SK-N-DZ (cell line): ENCODE measurements at places on chromosomes 6 and 20.
A peak's percentile ranks its signal among the peaks of the same experiment; 100 is the strongest.

- DNase-seq, result peak; percentile 81
These were observed at the start of gene PRSS35 for GRCh38 chr6:83511901-83512681. Gene PRSS35, plus strand, starts transcription at chr6:83512534. Its CDS starts 10,908 bp downstream, at chr6:83523442.

DNA sequence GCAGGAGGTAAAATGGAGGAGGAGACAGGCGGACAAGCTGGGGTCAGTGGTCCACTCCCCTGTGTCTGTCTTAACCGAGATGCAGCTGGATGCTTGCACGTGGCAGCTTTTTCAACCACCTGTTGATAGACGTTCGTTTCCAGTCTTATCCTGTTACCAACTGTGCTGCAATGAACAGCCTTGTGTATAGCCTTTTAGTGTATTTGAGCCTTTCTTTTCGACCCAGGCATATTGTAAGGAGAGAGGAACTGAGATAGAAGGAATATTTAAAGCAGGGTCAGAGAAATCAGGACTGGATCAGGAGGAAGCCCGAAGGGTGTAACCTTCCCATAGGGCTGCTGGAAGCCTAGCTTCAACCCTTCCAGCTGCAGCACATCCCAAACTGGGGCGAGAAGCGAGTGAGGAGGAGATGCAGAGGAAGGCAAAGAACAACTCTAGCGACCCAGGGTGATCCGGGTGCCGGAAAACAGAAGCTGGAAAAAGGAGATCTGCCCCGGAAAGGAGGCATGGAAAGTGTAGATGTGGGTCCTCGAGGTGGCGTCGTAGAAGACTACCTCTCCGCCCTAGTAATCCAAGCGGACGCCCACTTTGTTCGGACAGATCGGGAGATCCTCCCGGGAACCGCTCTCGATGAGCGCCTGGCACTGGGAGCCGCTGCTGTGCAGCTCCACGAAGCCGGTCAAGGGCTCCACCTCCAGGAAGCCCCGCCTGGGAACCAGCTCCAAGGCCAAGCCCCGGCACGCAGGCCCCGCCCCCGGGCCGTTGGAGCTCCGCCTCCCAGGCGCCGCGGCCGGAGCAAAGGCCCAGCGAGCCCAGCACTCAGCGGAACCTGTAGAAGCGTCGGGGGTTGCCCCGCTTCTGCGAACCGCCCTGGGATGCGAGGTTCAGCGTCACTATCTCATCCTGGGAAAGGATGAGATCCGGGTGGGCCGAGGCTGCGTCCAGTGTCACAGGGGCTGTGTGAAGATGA lies 11.2 kb downstream of the TRIM31 start:
- peak; percentile 82 for DNase-seq

DNA sequence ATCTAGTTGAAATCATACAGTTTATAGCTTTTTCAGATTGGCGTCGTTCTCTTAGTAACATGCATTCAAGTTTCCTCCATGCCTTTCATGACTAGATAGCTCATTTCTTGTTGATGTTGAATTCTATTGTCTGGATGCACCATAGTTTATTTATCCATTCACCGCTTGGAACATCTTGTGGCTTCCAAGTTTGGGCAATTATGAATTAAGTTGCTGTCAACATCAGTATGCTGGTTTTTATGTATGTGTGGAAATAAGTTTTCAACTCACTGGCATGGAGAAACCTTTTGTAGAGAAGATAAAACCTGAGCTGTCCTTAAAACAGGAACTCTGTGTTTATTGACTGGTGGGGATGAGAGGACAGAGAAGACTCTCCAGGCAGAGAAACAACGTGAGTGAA lies 248.0 kb downstream of the CDC5L start:
- no peak for DNase-seq

DNA sequence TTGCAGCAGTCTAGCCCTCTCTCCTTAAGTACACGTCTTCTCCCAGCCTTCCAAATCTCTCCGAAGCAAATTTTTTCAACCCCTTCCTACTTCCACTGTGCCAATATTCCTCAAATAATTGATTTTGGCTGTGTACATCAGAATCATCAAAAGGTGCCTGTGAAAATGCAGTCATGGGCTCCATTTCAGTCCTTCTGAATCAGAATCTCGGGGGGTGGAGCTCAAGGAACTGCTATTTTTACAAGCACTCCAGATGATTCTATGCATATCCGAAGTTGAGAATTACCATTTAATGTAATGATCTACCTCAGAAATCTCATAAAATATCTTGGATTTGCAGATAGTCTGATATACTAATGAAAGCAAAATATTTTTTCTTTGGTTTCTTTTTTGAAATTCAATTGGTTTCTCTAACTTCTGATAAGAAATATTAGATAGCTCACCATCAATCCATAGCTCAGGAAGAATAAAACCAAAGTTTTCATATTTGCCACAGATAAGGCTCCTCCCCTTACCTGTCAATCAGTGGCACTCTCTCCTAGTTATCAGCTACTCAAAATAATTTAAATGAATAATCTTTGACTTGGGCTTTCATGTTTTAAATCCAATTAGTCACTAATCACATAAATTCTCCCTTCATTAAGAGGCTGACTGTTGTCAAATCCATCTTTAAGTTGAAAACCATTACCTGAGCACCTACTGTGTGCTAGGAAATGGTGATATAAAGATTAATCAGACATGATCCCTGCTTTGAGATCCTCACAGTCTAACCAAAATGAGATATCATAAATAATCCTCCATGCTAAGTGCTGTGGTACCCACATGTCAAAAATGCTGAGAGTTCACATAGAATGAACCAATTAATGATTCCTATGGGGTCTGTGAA lies 36.4 kb upstream of the STXBP5 start:
- no peak for DNase-seq

GRCh38 chr6:3517350-3517749 lies 60.5 kb upstream of the SLC22A23 start:
- DNase-seq, result no peak

DNA sequence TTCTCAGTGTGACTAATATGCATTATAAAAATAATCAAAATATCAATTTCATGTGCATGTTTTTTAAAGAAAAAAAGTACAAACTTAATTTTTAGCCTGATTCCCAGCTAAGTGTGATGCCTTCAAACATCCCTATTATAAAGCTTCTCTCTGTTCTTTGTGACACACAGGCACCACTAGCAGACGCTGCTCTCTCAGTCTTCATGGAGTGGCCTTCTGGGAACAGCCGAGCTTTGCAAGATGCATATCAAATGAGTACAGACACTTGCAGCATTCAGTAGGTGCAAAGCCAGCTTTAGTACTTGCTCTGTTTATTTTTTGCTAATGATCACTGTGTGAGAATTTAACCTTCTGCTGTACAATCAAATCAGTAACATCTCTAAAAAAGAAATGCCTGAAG lies 340.0 kb downstream of the ADGRB3 start:
- DNase-seq, result peak; percentile 39

DNA sequence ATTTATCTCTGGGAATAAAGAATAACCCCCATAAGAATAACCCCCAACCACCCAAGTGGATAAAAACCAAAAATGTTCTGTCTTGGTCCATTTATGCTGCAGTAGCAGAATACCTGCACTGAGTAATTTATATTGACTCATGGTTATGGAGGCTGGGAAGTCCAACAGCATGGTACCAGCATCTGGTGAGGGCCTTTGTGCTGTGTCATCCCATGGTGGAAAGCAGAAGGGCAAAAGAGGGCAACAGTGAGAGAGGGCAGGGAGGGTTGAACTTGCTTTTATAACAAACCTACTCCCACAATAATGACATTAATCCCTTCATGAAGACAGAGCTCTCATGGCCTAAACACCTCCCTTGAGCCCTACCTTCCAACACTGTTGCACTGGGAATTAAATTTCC lies 133.7 kb downstream of the ERMARD start:
- DNase-seq, result no peak

DNA sequence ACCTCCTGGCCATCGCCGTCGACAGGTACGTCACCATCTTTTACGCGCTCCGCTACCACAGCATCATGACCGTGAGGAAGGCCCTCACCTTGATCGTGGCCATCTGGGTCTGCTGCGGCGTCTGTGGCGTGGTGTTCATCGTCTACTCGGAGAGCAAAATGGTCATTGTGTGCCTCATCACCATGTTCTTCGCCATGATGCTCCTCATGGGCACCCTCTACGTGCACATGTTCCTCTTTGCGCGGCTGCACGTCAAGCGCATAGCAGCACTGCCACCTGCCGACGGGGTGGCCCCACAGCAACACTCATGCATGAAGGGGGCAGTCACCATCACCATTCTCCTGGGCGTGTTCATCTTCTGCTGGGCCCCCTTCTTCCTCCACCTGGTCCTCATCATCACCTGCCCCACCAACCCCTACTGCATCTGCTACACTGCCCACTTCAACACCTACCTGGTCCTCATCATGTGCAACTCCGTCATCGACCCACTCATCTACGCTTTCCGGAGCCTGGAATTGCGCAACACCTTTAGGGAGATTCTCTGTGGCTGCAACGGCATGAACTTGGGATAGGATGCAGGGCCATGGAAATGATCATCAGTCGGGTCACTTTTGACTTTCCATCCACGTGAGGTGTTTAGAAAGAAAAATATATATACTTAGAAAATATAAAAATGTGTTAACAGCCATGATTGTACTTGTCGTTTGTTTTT lies 868 bp downstream of the MC3R start:
- peak; percentile 42 for DNase-seq

DNA sequence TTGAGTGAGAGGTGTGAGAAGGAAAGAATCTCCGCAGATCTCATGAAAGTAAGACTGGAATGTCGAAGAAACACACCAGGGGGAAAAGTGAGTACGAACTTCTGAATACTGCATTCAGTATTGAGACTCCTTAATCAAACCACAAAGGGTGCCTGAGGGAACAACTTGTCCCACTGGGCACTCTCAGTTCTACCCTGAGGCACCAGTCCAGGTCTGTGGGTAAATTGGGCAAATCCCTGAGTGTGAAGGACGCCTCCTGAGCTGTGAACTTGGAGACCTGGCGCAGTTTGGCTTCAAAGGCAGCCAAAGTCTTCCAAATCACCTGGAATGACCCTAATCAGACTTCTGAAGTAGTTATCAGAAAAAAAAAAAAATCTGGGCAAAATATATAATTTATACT lies 329.7 kb downstream of the BTBD9 start:
- no peak for DNase-seq

- DNase-seq, result peak; percentile 13
These were observed 73.9 kb upstream of the DUSP22 start for GRCh38 chr6:218153-219018.

GRCh38 chr6:168515376-168515775 lies 74.4 kb downstream of the SMOC2 start:
- DNase-seq, result no peak

DNA sequence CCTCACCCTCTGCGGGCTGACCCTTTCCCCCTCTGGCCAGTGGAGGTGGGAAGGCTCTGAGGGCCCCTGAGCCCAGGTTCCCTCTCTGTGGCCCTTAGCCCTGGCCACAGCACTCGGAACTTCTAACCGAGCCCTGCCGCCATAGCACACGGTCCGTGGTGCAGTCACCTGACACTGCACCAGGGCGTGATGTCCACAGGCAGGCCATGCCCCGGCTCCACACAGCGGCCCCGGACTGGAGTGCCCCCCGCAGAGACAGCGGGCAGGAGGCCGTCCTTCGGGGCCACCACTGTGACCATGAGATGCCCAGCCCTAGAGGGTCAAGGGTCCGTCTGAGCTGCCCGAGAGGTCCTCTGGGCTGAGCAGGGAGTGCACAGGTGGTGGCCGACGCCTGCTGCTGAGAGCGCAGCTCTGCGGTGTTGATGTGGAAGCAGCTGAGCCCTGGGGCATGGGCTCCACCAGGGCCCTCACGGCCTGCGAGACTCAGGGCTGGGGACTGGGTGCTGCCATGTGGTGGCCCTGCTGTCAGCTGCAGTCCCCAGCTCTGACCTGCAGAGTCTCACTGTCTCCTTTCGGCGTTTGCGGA lies 11.2 kb upstream of the BHLHE23 start:
- DNase-seq, result no peak

GRCh38 chr20:63074631-63075030 lies 67.9 kb upstream of the BHLHE23 start:
- no peak for DNase-seq

DNA sequence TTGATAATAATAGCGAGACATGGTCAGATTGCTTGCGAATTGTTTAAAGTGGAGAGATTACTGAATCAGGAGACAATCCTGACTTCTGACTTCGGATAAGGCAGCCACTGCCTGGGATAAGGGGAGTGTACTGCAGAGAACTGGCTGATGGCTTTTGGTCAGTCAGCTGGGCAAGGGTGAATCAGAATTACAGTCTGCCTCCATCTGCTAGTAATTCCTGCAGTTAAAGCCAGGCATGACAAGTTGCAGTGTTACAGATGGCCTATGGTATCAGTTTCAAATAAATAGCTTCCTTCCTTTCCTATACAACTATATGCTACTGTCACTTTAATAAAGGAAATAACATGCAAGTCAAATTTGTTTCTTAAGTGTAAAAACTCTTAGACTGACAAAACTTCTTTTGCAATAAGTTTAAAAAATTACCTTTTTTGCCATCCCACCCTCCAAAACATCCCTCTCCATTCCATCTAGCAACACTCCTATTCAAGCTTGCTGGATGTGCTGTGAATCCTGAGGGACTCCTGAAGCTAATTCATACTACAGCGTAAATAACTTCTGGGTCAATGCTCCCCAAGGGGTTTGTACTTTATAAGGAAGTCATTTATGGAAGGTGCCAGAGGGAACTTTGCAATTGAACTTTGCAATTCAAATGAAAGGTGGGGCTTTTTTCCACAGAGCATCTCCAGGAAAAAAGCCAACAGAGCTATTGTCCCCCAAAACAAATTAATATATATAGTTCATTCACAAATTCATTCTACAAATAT lies 245.2 kb downstream of the ADGRB3 start:
- DNase-seq, result peak; percentile 9
